A549 treated with ZK216348 at 1 μM for 4 hours (cell line): ENCODE measurements at places on chromosomes 7 and 10. TPM values are rescaled to one million over a fixed set of nuclear protein-coding genes. Genes with fewer than 3 reads are reported as not detected.

Gene TACC2
- total RNA-seq = 78.9 to 86.3 TPM (median 82.2 TPM) in 5 replicates

Gene MYO1G
- total RNA-seq = 0.11 to 0.17 TPM (median 0.15 TPM) in 5 replicates

Gene IDI2
- not detected in 5 replicates for total RNA-seq

Gene TPK1
- total RNA-seq = 2.1 to 3.3 TPM (median 3.1 TPM) in 5 replicates

Gene ENTPD1
- total RNA-seq = 0.05 to 0.17 TPM in 2 of 5 replicates, not detected in the others

Gene EBF3
- total RNA-seq = 0.11 to 0.20 TPM (median 0.14 TPM) in 5 replicates

Gene AGBL3
- total RNA-seq = 0.67 to 1.2 TPM (median 1.00 TPM) in 5 replicates

Gene KLF14
- not detected in 5 replicates for total RNA-seq

Gene HOXA3
- 3.8 to 9.6 TPM (median 8.0 TPM) in 5 replicates for total RNA-seq

Gene FGFBP3
- total RNA-seq = 1.7 to 3.2 TPM (median 2.5 TPM) in 5 replicates

Gene CTAGE6
- total RNA-seq = not detected in 5 replicates

Gene MYL10
- total RNA-seq = not detected in 5 replicates

Gene PRKCQ
- total RNA-seq = 3.9 to 4.8 TPM (median 4.3 TPM) in 5 replicates

Gene RAB19
- not detected in 5 replicates for total RNA-seq

Gene VPS41
- total RNA-seq = 18.5 to 26.9 TPM (median 23.1 TPM) in 5 replicates

Gene CALHM1
- total RNA-seq = not detected in 5 replicates

Gene PDGFA
- total RNA-seq = 27.8 to 37.6 TPM (median 31.2 TPM) in 5 replicates

Gene FAM131B
- total RNA-seq = 0.20 to 0.62 TPM (median 0.46 TPM) in 5 replicates

Gene VSTM2A
- total RNA-seq = not detected in 5 replicates

Gene EPO
- total RNA-seq = not detected in 5 replicates

Gene INA
- 20.0 to 29.7 TPM (median 24.8 TPM) in 5 replicates for total RNA-seq

Gene TBX20
- total RNA-seq = 1.6 to 2.9 TPM (median 1.8 TPM) in 5 replicates

Gene SEMA3C
- 54.0 to 82.3 TPM (median 63.0 TPM) in 5 replicates for total RNA-seq

Gene CDH23
- 1.4 to 3.9 TPM (median 2.5 TPM) in 5 replicates for total RNA-seq
